Stimulated activated CD4-positive, alpha-beta T cell treated with anti-CD3 and anti-CD28 coated beads, TNF-alpha, amount 100 ng/mL, for 4 hours (primary cell): ENCODE measurements at places on chromosomes 6 and 20.

GRCh38 chr6:37221585-37222124 is 35.9 kb upstream of the TBC1D22B start:
- DNase-seq: no peak

DNA sequence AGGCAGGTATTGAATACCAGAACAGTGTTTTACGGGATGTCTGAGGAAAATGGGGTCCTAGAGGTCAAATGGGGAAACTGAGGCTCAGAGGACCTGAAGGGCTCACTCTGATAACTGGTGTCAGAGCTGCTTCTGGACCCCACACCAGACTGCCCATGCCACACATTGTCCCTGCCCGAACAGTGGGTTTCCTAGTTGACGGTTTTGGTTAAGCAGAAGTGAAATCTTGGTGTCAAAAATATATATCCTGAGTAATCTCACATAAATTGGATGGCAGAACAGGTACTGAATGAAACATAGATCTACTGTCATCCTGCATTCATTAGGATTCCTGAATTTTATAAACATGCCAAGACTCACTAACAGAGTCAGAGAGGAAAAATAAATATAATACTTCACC is 16.3 kb downstream of the NOX3 start:
- DNase-seq: no peak

- no peak for DNase-seq
These were observed 5.8 kb upstream of the STMND1 start for GRCh38 chr6:17096096-17096495.

DNA sequence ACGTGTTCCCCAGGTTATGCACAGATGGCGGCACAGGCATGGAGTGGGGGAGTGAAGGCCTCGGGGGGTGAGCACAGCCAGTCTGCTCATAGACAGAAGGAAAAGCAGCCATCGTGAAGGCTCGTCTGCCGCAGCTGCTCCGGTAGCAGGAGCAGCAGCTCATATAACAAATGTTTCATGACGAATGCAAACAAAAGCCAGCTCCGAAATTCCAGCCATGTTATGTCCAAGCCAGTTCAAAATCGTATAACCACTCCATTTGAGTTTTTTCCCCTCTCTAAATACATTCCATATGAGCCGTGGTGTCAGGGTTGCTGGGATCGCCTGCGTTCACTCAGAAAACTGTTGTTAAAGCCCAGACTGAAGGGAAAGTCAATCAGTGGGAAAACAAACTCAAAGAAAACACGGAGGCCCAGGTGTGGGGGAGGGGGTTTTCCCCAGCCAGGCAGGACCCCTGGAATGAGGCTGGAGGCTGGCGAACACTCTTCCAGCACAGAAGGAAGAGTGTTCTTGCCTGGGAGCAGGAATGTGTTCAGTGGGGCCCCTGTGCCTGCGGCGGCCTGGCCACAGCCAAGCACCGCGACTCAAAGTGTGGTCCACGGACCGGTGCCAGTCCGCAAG is 280.4 kb upstream of the TAB2 start:
- no peak for DNase-seq

DNA sequence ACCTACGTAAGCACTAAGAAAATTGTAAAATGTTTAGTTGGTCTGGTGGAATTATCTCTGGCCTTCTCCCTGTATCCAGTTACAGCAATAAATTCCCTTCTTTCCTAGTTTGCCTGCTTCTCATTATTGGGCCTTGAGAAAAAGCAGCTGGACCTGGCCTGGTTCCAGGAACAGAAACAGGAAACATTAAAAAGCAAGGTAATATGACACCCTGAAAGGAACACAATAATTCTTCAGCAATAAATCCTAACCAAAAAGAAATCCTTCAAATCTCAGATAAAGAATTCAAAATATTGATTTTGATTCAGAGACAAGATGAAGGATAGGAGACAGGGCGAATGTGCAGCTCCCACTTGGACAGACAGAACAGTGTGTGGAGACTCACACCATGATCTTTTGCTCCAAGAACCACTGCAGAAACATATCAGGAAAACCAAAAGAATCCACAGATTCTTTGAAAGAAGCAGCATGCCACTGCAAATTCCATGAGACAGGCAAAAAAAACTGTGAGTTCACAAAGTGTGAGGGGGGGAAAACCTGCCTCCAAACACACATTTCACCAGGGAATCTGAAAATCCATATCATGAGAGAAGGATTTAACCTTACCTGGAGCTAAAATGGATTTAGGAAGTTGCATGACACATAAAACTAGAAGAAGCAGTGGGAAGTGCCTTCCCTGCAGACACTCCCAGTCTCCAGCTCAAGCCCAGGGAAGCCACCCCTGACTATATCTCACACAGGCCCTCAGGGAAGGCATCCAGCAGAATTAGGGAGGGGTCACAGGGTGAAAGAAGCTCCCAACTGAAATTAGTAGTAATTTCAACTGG is 28.9 kb downstream of the TREM1 start:
- no peak for DNase-seq

DNA sequence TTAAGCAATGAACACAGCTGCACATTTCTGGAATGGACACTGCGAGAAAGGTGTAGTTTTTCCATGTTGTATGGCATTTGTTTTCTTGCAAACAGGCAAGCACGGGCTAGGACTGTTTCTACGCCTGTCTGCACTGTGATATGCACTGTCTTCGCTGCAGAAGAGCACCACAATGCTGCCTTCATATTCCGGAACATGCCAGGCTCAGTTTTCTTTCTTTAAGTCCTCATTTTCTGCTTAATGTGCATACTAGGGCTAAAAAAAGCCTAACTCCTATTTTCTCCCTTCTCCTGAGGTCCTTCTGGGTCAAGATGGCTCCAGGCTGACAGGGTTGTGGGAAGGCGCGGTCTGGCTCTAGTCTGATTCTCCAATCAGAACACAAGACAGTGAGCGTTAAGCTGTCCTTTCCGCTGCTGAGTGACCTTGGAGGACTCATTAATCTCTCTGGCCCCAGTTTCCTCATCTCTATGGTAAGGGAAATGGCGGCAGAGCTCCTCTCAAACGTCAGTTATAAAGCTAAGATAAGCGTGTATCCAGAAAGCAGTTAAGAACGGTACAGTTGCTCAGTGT is 379.9 kb downstream of the C6orf118 start:
- DNase-seq: no peak

- DNase-seq: no peak
These were observed 29.1 kb downstream of the HECA start for GRCh38 chr6:139164001-139164400.

DNA sequence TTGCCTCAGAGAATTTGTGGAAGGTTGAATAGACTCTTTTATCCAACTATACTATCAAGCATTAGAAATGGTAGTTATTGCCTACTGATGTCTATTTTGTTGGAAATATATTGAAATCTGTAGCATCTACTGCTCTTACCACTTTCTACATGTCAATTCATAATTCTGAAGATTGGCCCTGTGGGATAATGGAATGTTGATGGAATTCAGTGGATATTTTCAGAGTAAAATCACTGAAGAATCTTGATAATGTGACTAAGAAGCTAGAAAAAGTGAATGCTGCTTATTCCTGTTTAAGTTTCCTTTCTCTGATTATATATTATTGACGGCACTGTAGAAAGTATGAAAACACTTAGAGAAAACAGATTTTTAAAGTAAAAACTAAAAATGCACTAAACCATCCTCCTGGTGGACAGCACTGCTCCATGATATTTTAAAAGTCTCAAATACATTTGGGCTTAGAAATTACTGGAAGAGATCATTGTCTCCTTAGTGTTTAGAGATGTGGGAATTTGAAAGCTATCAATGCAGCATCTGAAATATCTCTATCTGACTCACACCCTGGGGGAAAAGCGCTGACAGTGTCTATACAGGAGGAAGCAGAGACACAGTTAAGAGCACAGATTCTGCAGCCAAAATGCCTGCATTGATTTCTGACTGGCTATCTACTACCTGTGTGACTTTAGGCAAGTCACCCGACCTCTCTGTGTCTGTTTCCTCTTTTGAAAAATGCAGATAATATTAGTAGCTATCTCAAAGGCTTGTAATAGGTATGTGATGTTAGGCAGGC is 37.9 kb upstream of the RCAN2 start:
- DNase-seq: no peak

DNA sequence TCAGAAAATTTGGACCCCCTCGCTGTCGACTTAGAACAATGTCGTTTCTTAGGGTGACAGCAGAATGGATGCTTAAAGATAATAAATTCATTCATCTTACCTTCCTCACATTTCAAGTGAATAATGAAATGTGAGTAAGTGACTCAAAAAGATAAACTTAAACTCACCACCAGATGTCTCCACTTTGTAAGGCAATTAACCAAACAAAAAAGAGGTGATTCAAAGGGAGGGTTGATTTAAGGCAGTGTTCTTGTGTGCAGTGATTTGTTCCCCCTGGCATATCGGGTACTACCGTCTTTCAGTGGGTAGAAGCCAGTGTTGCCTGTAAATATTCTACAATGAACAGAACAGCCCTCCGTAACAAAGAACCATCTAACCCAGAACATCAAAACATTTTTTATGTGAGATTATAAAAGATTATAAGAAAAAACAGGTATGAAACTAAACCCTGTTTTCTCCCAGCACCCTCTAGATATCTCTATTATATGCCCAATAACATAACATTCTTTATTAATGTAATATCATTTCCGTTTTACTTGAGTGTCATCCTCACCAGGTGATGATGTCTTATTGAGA is 589.7 kb downstream of the CBLN4 start:
- DNase-seq: no peak
